ENCODE measurements at places on chromosomes 3 and 15.

GRCh38 chr3:34405159-34405558 is 606.7 kb downstream of the PDCD6IP start:
- no peak for DNase-seq

DNA sequence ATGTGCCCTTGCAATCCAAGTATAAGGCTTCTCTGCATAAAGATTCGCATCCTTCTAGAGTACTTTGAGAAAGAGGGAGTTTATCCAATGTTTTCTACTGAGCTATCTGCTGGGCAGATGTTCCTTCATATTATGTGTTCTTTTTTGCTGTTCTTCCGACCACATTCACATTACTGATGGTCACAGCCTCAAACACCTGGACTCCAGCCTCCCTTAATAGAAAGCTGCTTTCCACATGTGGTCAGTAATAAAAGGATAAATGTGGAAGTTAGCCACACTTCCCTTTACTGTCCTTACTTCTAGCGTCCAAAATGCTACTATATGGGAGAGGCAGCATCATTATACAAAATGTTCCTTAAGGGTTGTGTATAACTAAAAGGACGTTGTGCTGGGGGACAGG is 116.9 kb downstream of the CD47 start:
- no peak for DNase-seq

DNA sequence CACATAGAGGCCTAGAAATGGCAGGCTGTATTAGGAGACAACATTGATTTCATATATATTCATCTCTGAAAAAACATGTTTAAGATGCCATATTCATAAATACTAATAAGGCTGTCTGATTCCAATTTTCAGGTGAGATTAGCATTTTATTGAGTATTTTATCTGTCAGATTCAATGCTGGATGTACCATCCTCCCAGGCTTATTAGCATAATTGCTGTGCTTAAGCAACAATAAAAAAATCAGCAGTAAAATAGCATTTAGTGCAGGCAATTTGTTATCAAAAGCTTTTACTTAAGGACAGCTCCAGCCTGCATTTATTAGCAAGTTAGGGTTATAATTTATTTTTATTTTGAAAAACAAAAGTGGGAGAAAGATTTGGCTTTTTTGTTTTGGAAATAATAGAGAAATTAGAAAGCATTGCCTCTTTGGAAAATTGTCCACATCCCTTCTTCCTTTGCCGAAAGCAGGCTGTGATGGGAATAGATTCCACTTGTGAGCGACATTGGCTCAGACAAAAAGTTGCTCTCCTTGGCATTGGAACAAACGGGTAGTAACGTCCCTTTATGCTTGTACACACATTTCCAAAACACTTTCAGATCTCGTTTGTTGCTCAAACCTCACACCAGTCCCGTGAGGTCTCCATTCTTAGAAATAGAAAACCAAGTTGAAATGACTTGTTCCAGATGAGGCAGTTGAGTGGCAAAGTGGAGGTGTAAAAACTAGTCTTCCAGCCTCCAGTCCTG is 134.0 kb downstream of the LPP start:
- no peak for DNase-seq

DNA sequence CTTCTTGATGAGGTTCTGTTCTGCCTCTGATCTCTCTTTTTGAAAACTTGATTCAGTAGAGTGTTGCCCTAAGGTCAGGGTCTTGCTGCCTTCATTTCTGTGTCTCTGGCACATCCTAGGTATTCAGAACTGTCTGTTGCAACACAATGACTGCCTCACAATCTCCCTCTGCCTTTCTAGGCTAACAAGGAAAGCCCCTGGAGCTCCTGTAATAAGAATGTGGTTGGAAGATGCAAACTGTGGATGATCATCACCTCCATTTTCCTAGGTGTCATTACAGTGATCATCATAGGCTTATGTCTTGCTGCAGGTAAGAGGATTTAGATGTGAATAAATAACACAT is 7.0 kb downstream of the C3orf52 start:
- DNase-seq = no peak

DNA sequence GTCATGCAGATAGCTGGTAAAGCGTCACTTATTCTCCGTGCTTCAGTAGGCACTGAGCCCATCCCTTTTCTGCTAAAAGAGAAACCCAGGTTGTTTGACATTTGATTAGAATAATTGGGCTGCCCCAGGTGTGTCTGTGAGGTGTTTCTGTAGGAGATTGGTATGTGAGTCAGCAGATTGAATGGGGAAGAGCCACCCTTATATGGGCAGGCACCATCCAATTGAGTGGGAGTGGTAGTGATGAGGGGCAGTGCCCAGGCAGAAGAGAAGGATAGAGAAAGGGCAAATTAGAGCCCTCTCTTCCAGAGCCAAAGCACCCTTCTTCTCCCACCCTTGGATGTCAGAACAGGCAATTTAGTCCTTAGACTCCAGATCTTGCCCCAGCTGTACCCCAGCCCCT is 384.3 kb upstream of the GBE1 start:
- no peak for DNase-seq

DNA sequence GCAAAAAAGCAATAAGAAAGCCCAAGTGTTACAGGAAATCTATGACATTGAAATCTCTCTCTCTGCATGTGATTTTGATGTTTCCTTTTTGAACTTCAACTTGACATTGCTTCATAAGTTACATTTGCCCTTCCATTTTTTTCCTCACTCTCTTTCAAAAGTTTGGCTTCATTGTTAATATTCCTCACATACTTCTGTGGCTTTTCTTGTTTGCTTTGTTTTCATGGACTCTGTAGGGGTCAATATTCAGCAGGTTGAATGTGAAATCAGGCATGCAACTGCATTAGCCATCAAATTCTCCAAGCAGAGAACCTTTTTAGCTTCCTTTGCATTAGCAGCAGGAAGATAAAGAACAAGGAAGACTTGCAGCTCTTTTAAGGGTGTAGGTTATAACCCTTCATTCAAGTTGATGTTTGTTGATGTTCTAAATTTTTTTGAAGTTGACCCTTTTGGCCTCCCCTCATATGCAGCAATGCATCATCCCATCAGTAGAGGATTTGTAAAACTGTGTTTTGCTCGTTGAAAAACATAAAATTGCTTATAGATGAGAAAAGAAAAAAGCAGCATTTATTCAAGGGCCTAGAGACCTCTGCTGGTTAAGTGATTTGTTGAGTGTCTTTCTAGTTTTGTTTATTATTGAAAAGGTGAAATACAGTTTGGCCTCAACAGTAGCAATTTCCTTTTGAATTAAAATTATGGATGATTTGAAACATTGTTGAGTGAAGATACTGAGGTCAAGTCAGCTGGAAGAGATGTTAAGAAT is 211.4 kb downstream of the IL5RA start:
- no peak for DNase-seq

DNA sequence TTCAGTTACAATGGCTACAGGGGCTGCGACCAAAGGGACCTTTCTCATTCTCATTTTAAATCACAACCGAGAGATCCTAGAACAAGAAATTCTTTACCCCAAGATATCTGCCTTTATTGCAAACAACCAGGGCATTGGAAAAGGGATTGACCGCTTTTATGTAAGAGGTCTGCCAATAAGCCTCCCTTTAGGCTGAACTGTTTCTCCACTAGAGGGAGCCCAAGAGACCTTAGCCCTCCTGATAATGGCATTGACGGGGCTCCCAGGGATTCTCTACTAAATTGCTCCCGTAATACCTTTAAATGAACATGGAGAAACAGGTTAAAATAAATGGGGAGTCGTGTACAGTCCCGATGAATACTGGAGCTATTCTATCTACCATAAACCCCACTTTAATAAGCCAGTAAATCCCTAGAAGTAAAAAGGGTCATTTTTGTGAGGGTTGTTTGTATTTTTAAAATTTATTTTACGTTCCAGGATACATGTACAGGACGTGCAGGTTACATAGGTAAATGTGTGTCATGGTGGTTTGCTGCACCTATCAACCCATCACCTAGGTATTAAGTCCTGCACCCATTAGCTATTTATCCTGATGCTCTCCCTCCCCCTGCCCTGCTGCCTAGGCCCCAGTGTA is 7.5 kb upstream of the IGSF10 start:
- DNase-seq = peak; percentile 18

GRCh38 chr3:102225407-102226132 is 209.2 kb upstream of the ZPLD1 start:
- DNase-seq = no peak

DNA sequence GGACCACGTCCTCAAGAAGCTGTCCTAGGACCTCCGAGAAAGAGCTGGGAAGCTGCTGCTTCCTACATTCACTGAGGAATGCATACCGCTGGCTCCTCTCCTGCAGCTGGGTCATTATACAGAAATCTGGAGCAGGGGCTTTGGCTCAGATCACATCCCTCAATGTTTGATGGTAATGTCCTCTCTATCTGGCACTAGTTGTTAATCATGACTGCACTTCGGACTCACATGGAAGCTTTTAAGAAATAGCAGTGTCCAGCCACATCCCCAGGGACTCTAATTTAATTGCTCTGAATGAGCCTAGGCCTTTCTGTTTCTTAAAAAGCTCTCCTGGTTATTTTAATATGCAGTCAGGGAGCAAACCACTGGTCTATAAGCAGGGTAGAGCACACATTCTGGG is 25.7 kb upstream of the MYRIP start:
- DNase-seq = no peak

- DNase-seq = no peak
Measured at GRCh38 chr3:154285221-154285620, 39.1 kb downstream of the DHX36 start.

DNA sequence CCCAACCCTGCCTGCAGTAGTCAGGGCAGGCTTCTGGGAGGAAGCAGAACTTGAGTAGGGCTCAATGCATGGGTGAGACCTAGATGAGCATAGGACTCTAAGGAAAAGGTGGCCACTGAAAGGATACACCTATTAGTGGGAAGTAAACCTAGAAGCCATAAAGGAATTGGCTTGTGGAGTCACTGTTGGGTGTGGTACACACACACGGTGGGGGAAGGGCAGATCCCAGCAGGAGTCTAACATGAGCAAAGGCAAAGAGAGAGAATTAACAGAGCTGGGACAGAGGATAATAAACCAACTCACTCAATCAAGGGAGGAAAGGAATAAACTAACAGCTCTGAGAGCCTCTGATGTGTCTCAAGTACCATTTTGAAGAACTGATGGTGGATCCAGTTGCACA is 23.1 kb downstream of the DAPK2 start:
- DNase-seq = no peak

DNA sequence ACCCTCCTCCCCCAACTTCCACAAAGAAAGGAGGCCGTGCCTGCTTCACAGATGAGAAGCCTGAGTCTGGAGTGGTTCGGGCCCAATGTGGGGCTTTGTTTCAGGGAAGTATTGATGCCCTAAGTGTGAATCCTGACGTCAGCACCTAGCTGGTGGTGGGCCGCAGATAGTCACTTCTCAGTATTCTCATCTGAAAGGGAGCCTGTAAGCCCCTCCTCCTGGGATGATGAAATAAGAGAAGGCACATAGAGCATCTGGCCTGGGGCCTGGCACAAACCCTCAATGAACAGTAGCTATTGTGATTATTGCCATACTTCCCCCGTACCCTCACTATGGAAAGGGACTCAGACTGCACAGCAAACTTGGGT is 24.8 kb downstream of the LINGO1 start:
- DNase-seq = no peak

DNA sequence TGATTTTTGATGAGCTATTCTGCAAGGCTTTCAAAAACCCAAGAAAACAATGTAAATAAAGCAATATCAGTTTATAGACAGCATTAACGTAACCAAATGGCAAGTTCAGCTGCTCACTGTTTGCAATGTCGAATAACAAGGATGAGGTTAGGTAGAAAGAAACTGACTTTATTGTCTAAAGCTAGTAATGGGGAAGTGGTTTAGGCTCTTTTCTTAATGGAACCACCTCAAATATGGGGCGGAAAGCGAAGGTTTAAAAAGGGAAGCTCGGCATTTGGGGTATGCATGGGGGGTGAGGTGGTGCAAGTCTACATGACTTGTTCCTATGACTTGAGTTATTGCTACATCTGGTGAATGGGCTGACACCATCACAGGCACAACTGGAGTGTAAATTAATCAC is 1060.2 kb downstream of the NSUN3 start:
- DNase-seq = no peak

- DNase-seq = no peak
Measured at GRCh38 chr3:142641504-142641903, 45.3 kb downstream of the PLS1 start.

GRCh38 chr3:115226844-115227445 is 79.9 kb upstream of the ZBTB20 start:
- no peak for DNase-seq

DNA sequence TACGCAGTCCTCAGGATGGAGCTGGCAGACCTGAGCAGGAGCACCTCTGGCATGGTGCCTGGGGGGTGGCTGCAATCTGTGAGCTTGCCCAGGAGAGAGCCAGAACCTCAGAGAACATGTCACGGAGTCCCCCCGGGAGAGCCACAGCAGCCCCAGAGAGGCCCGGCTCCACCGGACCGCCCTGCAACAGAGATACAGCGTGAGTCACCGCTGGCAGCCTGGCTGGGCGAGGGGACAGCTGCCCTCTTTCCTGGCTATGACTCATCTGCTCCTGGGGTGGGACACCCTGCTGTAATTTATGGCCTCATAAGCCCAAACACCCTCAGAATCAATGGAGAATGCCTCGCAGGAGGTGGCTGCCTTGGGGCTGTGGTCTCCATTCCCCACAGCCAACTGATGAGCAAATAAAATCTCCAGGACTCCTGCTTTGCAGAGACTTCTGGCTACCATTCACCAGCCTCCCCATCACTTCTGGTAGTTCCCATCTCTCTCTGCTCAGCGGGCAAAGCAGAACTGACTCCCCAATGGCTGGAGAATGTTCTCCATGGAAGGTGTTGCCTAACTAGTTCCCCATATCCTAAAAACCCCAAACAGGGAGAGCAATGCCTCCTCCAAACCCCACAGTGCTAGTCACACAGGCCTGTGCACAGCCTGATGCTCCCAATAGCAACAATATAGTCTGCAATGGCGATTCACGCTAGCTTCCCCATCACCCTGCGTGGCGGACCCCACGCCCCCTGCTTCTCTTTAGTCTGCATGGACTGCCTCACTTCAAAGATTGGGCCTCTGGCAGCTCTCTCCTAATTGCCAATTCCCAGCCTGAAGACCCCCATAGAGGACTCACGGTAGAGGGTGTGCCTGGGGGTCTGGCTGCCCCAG is 21.6 kb downstream of the ACSBG1 start:
- no peak for DNase-seq

DNA sequence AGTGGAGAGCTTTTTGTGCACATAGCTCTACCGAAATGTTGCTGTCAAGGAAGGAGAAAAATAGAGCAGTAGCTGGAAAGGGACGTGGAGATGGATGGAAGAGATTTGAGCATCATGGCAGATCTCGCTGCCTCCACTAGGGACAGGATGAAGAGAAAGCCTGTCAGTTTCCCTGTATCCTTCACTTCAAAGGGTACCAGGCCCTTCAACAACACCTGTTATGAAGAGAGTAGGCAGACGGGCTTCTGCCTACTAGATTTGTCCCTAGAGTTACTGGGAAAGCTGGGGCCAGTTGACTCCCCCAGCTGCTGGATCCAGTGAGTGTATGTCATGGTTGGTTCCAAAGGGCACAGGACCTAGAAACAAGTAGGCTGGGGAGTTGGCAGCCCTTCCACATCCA is 150.8 kb downstream of the TLE3 start:
- DNase-seq = no peak

GRCh38 chr3:56673781-56674457 is 9.1 kb downstream of the TASOR start:
- no peak for DNase-seq
